ENCODE measurements at places on chromosomes 2 and 18.

DNA sequence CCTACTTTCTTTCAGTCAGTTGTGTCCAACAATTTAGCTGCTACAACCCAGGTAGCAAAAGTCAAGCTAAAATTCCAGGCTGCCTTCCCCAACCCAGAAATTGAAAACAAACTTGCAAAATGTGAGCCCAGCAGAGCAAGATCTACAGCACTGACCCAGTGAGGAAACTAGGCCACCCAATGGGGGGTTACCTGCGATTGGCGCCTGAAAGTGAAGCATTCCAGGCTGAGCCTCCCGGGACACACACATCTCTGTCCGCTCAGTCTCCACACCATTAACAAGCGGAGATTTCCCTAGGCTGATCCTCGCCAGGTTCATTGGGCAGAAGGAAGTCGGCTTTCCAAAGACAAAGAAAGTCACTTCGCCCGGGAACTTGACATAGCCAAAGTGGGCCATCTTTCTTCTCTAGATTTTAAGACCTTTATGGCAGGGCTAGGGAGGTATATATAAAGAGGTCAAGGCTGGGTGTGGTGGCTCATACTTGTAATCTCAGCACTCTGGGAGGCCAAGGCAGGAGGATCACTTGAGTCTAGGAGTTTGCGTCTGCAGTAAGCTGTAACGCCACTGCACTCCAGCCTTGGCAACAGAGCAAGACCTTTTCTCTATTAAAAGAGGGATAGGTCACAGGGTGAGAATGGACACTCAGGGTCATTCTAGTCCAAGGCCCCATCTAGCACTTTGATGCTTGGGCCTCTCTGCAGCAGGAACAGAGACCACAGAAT, 53.6 kb downstream of the TTC32 start:
- DNase-seq = no peak

DNA sequence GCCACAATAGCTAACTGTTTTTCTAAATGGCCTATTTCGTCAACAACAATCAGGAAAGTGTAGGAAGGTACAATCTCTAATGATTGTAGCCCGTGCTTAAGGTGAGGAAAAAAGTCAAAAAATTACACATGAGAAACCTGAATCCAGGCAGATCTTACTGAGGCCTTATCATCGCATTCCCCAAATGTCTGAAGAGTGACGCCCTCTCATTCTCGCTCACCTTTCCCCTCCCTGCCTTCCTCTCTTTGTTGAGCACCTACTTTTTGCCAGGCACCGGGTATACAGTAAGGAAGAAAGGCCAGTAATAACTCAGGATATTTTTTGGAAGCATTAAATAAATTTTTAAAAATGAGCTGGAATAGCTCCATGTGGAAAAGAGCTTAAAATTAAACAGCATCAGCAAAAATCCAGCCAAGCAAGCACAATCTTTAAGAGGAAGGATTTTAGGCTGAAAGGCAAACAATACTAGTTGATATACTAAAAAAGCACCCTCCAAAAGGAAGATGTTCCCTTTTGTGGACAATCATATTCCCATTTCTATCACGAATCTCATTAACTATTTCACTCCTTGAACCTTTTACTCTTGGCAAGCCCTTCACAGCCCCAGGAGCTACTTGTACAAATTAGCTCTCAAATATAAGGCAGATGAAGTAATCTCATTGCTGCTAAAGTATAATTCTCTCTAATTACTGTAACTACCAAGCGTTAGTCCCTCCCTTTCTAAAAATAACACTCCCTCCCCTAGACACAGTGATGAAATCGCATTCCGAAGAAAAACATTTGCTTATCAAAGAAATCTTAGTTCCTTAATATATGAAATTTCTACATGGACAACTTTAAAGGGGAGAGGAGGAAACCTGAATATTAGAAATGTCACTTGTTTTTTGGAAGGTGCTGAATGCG, 40.0 kb downstream of the STAT1 start:
- DNase-seq = no peak

GRCh38 chr18:62289047-62289446, 36.1 kb upstream of the TNFRSF11A start:
- no peak for DNase-seq

DNA sequence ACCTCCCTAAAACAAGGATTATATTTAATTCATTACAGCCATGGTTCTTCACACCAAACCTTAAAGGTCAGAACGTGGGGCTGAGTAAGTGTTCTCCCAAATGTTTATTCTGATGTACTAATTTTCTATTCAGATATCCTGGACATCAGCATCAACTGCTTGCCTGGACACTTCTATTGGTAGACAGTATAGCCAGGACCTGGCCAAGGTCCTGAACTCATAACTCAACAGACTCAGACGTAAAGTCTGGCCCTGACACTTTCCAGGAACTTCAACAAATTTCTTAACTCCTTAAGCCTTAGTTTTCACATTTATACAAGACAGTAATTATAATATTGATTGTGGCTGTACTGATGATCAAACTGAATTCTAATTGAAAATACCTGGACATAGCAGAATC, 89.1 kb downstream of the AKAIN1 start:
- no peak for DNase-seq

- DNase-seq = no peak
These were observed 35.4 kb downstream of the TMEM178A start for GRCh38 chr2:39701137-39701536.

DNA sequence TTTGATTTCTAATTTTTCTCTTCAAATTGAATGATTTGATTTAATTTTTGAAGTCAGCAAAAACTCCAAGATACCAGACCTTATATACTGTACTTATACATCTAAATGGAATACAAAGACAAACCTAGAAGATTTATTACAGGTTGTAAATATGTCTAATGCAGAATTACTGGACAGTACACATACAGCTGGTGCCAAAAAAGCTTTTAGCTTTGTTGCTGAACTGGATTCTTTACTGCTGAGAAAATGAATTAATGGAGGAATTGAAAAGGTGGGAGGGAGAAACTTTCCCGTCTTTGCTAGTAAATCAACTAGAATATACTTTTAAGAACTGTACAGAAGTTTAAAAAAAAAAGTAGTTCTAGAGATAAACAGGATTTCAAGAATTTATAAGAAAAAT, 17.5 kb downstream of the C1D start:
- peak; percentile 90 for DNase-seq

DNA sequence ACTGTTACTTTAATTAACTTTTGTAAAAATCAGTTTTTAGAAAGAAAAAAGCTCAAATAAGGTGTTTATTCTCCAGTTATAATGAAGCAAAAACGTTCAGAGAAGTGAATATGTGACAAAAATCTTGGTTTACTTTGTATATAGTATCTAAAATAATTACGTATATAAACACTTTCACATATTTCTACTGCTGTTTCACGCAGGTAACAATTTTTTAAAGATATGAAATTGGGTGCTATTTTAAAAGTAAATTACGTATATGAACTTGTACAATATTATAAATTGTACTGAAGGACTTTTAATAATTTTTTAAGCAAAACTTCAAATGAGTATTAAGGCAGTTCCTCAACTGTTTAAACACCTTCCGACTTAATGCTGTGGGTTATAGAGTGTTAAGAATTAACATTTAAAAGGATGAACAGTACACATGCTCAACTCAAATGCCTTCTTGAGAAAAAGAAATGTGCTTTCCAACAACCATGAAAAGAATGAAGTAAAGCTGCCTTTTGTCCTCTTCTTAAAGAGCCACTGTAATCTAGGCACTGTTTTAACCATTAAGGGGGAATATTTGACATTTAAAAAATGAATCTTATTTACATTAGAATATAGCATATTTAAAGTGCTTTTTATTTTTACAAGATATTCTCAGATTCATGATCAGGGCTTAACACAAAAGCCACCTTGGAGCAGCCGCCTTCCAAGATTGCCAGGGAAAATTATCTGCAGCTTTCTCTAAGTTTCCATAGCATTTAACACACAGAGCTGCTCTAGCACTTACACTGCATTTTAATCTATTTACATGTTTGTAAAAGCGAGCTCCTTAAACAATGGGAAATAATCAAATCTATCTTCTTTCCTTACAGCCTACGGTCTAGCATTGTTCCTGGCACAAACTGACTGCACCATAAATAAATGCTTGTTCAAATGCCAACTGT, 56.5 kb upstream of the CDKL4 start:
- peak; percentile 37 for DNase-seq

- DNase-seq = no peak
These were observed at the start of gene GKN1 for GRCh38 chr2:68974251-68974650. TSS of gene GKN1 (plus strand) at chr2:68974636. CDS start at chr2:68974678, 42 bp downstream.

All from NCI-H2081 (cell line).